ENCODE measurements at places on chromosomes 12 and 14. TPM values are rescaled to one million over a fixed set of nuclear protein-coding genes. Genes with fewer than 3 reads are reported as not detected.

DNA sequence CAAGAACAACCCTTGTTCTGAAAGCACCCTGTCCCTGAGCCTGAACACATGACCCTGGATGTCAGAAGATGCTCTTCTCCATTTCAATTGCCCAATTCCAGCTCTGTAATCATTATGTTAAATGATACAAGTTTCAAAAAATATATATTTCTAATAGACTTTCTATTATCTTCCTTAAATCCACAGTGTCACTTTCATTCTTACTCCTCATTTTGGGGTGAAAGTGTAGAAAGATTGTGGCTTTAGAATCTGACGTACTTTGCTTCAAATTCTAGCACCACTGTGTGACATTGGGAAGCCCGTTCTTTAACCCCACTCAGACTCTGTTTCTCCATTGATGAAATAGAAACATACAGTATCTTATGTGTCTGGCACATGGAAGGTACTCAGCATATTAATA, 83.2 kb downstream of the ETV6 start:
- DNase-seq, result no peak

- no peak for DNase-seq
Observed at GRCh38 chr12:28540324-28540714, 350.1 kb downstream of the CCDC91 start.

- no peak for DNase-seq
Observed at GRCh38 chr12:107618106-107618505, 67.5 kb upstream of the PWP1 start.

DNA sequence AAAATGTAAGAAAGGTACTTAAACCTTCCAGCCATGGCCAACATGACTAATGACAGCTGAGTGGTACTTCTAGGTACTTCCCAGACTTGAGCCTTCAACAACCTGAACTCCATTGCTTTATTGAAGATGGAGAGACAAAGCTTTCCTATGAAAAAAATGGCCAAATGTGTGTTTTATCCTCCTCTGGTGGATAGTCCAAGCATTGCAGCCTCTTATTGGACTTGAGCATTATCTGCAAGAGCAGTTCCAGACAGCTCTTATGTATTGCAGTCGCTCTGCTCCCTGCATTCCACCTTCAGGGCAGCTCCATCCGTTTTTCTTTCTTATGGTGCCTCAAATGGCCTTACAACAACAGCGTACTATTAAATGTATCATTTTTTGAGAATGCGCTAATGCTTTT, 588.2 kb downstream of the NRXN3 start:
- DNase-seq, result no peak

- no peak for DNase-seq
Observed at GRCh38 chr14:55180006-55180405, 11.4 kb downstream of the DLGAP5 start.

Gene PROX2
- total RNA-seq, result not detected

Measured in ovary (tissue), 10 donors.